ENCODE measurements at places on chromosomes 1 and 21.

GRCh38 chr1:62384276-62385005 is 52.4 kb upstream of the USP1 start:
- no peak for DNase-seq

DNA sequence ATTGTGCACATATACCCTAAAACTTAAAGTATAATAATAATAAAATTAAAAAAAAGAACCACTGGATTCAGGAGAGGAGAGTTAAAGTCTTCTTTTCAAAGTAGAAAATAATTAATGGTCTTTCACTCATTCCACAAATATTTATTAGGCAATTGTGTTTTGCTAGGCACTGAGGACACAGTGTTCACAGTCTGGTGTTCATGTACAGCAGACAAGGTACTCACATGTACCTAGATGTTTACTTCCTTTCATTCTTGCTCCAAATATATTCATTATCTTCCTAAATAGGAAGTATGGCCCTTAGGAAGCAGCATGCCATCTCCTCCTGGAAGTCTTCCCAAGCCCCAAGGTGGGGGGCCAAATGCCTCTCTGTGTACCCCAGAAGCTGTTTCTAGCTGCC is 265.0 kb downstream of the NPHP4 start:
- DNase-seq = no peak

DNA sequence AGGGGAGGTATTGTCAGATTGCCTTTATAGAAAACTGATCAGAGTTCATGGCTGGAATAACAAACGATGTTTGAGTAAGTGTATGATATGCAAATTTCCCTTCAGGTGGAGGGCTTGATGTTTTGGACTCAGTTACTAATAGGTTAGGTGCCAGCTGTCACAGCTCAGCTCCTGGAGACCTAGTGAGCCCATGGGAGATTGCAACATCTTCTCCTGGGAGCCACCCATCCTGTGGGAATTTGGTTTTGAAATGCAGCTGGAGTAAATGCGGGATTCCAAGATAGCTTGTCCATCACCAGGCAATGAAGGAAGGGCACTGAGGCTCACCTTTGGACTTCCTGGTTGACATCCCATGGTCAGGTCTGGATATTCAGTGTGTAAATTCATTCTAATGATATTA is 211.4 kb upstream of the NRIP1 start:
- no peak for DNase-seq

- peak; percentile 52 for DNase-seq
Measured at GRCh38 chr1:30778154-30778978, 20.8 kb upstream of the LAPTM5 start.

- DNase-seq = no peak
Measured at GRCh38 chr1:1130206-1131120, 14.6 kb upstream of the C1orf159 start.

GRCh38 chr1:62281922-62282555 is 37.2 kb downstream of the KANK4 start:
- DNase-seq = no peak

DNA sequence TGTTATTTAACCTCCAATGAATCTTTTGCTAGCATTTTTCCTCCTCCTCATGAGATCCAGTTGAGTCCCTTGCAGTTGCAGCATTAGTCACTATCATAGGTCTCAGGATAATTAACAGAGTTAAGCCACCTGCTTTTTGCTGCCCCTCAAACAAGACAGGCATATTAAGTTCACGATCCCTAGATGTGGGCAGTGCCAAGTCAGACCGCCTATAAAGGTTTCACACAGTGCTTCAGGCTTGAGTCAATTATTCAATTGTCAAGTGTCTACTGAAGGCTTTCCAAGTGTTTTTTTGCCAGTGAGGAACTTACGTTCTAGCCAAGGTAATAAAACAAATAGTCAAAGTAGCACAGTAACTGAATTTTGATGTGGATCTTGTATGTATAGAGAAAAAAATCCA is 175.0 kb downstream of the DAB1 start:
- DNase-seq = no peak

DNA sequence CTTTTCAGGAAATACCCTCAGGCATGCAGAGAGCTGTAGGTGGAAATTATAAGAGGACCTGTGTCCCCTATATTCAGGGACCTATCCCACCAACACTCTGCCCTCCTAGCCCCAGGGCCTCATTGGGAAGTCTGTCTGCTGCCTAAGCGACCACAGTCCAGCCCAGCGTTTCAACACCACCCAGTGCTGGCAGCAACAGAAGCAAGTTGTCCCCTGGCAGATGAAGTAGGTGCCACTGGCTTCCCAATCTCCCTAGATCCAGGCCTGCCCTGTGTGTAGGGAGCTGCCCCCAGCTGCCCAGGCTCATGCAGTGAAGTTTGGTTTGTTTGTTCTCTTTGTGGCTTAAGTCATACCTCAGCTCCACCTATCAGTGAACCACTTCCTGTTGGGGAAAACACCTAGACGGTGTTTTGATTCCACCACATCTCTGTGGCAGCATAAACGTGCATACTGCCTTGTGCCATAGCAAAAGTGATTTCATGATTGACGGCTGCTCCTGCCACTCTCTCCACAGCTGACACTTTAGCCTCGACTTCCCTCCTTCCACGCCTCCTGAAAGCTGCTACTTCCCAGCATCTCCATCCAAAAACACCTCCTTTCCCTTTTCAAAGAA is 8.1 kb upstream of the LEFTY1 start:
- peak; percentile 69 for DNase-seq

GRCh38 chr1:156698995-156699394 is 6.4 kb downstream of the CRABP2 start:
- no peak for DNase-seq

DNA sequence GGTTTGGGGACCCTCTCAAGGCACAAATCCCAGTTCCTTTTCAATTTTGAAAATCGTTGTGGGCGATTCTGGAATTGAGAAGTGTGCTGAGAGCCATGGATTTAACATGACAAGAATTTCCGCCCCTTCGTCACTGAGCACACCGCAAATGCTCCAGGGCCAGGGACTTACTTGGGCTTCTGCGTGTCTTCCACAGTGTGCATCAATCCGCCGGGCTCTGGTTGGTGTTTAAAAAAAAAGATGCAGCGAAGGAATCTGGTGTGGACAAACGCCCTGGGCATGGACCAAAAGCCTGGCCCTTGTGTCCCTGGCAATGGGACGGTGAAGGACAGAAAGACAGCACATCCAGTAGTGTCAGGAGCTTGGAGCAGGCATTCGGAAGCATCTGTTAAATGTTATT is 696 bp upstream of the CLDN14 start:
- DNase-seq = no peak

DNA sequence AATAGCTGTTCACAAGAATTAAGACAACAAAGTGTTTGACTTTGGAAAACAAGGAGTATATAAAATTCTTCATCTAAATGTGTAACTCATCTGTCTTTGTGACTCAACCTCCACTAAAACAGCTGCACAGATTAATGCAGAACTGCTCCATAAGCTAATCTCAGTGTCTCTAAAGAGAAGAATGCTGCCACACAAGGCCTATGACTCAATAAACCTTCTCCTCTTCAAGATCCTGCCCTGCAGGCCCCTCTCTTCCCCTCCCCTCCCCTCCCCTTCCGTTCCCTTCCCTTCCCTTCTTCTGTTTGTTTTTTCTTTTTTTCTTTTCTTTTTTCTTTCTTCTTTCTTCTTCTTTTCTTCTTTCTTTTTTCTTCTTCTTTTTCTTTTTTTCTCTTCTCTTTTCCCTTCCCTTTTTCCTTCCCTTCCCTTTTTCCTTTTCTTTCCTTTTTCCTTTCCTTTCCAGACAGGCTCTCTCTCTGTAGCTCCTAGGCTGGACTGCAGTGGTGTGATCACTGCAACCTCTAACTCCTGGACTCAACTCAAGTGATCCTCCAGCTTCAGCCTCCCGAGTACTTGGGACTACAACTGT is 1052.8 kb downstream of the BRINP3 start:
- no peak for DNase-seq

DNA sequence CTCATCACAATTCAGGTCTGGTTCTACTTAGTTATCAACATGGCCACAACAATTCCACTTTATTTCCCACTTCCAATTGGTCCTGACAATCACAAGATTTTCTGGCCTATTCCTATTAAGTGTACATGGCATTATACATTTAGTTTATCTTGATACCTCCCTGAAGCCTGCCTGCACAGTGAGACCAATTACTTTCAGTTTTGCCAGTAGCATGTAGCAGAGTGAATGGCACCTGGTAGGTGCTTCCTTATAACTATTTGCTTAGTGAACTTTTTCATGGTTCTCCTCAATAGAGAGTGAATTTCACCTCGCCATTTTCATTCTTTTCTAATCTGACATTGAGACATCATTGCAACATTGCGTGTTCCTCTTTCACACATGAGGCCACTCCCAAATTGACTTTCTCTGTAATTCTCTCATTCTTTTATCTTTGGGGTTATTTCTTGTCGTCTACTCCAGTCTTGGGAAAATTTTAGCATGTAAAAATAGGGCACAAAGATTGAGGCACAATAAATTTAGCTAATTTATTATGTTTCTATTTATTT is 124.3 kb downstream of the DISC1 start:
- DNase-seq = no peak

DNA sequence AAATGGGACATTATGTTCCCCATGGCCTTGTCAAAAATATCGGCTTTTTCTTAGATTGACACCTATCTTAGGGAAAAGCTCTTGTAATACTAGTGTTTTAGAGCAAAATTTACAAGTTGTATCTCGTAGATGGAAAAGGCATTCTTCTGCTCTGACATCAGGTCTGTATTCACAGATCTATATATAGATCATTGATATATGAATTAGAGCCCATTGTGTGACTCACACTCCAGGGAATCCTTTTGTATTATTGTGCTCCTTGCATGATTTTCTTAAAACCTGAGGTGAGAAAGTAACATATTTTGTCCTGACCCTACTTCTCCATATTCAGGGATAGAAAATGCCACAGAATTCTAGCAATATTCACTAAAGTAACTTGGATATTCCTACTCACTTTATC is 1160.8 kb upstream of the B3GALT2 start:
- no peak for DNase-seq

GRCh38 chr21:14239281-14239680 is 23.3 kb downstream of the RBM11 start:
- no peak for DNase-seq

- no peak for DNase-seq
Measured at GRCh38 chr1:107339775-107340174, 198.9 kb downstream of the NTNG1 start.

GRCh38 chr1:6502000-6502891 is 10.8 kb upstream of the PLEKHG5 start:
- DNase-seq = no peak

DNA sequence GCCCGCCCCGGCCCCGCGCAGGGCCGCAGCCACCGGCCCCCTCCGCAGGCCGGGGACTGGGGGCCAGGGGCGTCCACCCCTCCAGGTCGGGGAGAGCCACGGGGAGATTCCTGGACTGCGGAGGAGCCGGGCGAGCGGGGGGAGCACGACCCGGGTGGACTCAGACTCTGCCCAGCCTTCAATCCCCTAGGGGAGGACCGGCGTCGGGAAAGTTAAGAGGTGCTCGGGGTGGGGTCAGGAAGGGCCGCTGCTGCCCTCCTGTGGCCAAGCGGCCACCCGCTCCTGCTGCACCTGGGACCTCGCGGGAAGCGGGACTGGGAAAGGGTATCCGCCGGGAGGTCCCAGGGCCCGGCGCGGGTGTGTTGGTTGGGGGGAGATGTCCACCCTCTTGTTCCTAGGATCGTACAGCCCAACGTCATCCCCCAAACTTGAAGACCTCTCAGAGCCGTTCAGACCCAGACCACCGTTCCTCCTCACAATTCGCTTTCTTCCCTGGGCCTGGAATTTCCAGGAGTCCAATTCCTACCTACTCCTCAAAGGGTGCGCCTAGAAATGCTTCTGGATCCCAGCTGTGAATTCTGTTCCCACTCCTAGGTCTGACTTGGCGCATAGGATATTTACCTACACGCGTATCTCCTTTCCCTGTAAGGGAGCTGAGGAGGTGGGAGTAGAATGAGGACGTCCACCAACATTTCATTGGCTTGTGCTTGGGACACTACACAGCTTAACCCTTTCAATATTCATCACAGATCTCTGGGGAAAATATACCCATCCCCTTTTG is 484 bp upstream of the RHOC start:
- peak; percentile 77 for DNase-seq

- DNase-seq = no peak
Measured at GRCh38 chr1:218347336-218347722, 2.2 kb downstream of the TGFB2 start.

GRCh38 chr1:228940926-228941325 is 205.6 kb downstream of the RHOU start:
- DNase-seq = no peak

DNA sequence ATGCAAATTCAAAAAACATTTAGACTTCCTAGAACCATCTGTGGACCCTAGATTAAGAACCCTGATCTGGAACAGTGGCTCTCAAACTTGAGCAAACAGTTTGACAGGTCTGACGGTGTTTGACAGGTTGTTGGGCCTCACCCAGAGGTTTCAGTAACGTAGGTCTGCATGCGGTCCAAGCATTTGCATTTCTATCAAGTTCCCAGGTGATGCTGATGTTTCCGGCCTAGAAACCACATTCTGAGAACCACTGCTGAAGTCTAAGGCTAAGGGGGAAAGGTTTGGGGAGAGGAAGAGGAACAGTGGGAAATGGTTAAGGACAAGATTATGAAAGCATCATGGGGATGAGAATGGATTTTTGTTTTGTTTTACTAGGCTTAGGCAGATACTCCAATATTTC is 48.6 kb downstream of the MDM4 start:
- DNase-seq = no peak

DNA sequence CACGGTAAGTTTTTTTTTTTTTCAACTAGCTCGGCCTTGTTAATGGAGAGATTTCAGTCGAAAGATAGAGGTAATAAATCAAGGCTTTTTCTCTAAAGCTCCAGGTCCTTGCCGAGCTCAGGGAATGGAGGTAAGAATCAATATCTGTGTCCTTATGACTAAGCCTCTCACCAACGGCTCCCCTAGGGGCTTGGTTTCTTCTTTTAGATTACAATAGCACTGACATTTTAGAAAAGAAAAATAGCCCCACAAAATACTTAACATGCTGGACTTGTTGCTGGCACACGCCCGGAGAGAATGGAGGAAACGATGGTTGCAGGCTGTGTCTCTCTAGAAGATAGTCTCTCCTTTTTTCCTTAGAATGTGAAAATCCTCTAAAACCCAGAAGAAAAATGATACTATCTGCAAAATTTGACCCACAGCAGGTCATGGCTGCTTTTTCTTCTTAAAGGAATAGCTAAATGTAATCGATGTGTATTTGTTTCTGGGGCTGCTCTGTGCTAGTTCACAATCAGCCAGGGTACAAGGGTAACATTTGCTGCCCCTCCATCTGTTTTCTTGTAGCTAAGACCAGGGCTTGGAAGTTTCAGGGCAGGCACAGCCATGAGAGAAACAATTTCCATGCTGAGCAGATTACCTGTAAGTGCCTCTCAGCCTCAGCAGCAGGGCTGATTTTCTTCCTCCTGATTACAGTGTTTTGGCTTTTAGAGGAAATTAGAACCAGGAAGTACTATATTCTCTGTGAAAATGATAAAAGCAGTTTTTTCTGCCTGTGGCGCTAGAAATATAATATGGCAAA is 86.2 kb upstream of the GNG12 start:
- no peak for DNase-seq

DNA sequence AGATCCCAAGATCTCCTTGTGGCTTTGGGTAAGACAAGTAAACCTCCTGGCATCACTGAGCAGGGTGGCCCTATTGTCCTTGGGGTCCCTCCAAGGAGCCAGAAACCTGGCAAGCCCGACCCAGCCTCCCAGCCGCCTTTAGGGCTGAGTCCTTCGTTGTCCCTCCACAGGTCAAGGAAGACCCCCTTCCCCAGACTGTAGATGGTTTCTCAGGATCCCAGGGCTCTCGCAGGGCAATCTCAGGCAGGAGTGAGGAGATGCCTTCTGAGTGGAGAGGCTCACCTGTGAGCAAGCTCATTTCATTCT is 71.6 kb upstream of the CSF3R start:
- no peak for DNase-seq

All from activated CD4-positive, alpha-beta T cell treated with anti-CD3 and anti-CD28 coated beads, Interleukin-2, amount 50 U/mL, for 48 hours (primary cell).